ENCODE measurements at places on chromosomes 6 and 20.

DNA sequence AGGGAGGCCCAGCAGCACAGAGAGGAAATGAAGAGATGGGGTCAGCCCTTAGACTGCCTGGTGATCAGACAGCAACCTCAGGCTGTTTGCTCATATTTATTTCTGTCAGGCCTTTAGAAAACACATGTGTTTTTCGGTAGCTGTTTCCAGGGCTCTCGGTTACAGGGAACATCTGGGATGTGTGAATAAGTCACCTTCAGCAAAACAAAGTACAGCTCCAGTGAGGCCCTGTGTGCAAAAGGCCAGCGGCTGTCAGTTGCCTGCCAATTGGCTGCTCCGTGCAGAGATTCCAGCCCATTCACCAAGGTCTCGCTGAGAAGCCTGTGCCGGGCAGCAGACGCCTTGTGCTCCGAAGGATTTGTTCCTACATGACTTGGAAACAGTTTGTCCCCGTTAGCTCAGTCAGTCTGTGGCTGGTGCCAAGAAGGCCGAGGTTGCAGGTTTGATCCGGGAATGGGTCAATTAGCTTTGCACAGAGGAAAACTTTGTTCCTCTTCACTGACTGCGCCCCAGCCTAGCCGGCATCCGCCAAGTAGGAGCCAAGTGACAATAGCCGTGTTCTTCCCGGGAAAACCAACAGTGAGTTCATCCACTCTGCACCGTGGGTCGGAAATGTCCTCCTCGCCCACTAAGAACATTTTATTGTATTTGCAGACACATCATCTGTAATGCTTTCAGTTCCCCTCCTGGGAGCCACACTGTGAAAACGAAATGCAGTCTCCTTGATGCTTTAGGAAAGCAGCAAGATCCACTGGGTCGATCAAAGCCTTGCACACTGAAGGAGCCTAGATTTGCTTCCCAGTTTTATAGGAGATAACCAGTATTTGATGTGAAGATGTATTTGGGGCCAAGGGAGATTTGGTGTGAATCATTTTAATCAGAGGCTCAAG is 315.4 kb upstream of the CDYL start:
- DNase-seq = no peak

DNA sequence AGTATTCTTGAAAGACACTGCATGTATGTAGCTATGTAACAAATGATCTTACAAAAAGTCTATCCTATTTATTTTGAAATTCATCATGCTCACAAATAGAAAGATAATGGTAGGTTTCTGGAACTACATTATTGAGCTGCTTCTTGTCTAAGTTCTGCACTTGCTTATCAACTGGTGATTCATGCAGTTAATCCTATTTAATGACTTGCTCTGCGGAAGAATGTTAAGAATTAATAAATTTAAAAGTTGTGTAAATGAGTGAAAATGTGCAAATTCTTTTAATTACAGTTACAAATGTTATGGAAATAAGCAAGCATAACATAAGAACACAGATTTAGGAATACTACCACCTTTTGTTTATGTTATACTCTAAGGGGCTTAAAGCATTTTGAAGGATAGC is 67.1 kb upstream of the MCM9 start:
- no peak for DNase-seq

DNA sequence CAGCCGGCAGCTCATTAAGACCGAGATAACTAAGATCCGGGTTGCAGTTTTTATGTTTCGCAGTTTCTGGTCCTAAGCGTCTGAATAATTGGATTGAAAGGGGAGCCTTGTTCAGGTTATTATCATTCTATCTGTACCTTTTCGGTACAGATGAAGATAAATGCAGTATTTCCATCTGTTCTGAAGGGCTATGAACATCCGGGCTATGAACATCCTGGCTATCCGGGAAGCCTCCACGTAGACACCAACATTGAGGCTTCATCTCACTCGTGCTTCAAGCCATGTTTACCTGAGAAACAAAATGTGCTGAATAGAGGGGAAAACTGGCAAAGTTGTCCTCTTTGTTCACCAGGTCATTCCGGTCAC is 399 bp upstream of the REPS1 start:
- DNase-seq = no peak

GRCh38 chr6:42369568-42369967 is 82.2 kb downstream of the TRERF1 start:
- no peak for DNase-seq

GRCh38 chr20:45487231-45487635 is 17.7 kb downstream of the WFDC2 start:
- DNase-seq = peak; percentile 8

Measured in CD8-positive, alpha-beta T cell (primary cell).